Stimulated activated CD8-positive, alpha-beta memory T cell treated with anti-CD3 and anti-CD28 coated beads, Interleukin-2, amount 100 ng/mL, for 48 hours (primary cell): ENCODE measurements at places on chromosomes 1 and 21.

DNA sequence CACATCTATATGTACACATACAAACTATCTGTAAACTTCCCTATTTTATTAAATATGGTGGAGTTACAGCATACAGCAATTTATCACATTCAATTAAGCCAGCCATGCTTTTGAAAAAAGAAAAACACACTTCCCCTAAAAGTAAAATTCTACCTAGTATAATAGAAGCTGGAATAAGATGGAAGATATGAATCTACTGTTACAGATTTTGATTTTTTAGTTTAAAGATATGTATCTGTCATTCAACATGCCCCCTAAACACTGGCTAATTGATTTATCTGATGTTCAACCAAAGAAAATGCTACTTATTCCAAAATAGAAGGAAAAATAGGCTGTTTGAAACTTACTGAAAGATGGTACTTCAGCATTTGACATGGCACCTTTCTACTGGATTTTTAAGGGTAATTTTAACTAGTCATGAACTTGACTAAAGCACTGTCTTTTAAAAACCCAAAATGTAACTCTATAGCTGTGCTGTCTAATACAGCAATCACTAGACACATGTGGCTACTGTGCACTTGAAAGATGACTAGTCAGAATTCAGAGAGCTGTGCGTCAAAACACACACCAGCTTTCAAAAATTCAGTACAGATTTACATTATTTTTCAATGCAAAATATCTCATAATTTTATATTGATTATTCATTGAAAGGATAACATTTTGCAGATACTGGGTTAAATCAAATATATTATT is 25.0 kb downstream of the NRIP1 start:
- no peak for DNase-seq

- DNase-seq, result no peak
Measured at GRCh38 chr21:31872072-31872451, 758 bp upstream of the HUNK start.

GRCh38 chr1:234667600-234668576 is 57.9 kb upstream of the IRF2BP2 start:
- DNase-seq, result no peak

DNA sequence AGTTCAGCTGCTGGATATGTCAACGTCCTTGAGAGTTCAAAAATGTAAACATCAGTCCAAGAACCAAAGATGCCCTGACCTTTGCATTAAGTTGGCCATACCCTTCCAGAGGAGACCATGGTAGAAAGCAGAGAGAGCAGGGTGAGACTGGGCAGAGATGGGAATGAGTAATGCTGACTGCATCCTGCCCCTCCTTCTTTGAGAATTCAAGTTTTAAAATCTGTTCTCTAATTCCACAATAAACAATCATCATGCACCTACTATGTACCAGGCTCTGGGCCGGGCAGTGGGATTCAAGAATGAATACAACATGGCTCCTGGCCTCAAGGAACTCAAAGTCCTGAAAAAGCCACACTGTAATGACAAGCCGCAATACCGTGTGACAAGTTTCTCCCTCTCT is 3.9 kb upstream of the HAO2 start:
- DNase-seq, result no peak

GRCh38 chr1:192489047-192489446 is 86.5 kb upstream of the RGS1 start:
- DNase-seq, result no peak

GRCh38 chr1:93395195-93395594 is 49.5 kb downstream of the DR1 start:
- DNase-seq, result no peak
